ENCODE measurements at places on chromosomes 12 and 14.

GRCh38 chr12:108614639-108615038 lies 16.8 kb upstream of the TMEM119 start:
- no peak for DNase-seq

DNA sequence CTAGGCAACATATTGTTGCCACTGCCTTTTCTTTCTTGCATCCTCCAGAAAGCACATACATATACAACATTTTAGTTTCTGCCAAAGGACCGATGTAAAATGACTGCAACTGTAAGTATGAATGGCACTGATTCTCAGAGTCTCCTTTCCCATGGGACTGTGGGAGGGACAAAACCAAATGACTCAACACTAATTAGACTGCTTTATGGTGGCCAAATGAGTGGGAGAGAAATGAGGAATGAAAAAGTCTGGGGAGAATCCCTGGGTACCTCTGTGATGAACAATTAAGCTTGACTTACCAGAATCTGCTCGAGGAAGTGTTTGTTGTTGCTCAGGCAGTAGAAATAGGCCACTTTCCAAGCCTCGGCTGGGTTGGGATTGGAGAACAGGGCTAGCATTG lies 10.1 kb downstream of the ZFYVE26 start:
- no peak for DNase-seq

DNA sequence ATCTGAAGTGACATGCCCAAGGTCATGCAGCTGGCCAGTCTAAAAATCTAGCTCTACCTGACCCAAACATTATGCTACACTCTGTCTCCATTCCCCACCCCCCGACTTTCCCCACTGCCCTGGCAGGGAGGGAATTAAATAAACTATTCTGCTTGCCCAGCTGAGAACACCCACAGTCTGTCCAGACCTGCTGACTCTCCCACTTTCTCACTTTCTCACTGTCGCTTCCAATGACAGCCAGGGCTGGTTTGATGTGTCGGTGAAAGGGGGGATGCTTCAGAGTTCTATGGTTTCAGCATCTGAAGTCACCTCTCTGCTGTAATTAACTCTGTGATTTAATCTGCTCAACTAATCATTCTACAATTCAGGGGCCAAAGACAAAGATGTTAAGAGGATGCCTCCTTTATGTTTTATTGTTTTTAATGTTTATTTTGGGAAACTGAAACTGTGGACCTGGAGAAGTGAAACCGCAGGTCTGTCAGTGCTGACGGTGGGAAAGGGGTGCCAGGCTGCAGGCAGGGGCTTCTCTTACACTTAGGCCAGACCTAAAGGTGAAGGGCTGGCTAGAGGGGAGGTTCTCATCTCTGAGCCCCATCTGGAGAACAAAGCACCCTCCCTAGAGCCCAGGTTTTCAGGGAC lies 8.1 kb upstream of the MSI1 start:
- no peak for DNase-seq

DNA sequence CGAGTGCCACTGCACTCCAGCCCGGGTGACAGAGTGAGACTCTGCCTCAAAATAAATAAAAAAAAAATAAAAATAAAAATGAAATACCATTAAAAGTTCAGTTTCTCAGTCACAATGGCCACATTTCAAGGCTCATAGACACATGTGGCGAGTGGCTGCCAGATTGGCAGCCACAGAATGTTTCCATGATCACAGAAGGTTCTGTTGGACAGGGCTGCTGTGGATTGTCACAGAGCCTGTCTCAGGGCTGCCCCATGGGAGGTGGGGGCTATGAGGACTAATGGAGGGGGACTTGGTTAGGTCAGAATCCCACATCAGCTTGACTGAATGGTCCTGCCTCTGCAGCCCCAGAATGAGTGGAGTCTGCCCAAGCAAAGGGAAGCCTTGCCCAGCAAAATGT lies 3.8 kb upstream of the PLA2G1B start:
- DNase-seq, result no peak

- no peak for DNase-seq
These were observed 115.2 kb upstream of the RTL1 start for GRCh38 chr14:101018561-101019290.

DNA sequence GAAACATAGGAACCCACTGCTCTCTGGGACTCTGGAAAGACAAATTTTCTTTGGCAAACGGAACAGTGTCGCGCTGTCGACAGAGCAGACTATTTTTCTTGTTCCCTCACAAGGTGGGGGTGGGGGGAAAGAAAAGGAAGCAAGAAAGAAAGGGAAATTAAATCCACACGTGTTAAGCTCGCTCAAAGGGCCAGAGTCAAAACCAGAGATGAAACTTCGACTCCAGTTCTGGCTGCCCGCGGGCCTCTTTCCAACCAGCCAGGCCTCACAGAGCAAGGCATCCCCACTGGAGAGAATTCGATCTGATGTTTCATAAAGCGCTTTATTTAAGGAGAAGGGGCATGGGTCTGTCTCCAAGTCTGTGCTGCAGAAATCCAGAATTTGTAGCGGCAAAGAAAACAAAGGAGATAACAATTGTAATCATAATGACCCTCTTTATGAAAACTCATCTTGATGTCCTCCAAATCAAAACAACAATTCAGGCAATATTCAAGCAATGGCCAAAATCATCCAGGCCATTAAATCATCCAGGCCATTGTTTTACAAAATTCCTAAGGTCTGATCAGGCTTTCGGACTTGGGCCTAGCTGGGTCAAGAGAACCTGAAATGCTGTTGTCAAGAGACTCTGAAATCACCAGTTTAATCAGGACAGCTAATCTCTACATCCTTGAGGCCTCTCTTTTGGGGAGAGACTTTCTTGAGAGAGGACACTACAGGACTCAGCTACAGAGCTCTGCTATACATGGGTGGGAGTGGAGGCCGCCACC lies 5.3 kb upstream of the TBX5 start:
- no peak for DNase-seq

DNA sequence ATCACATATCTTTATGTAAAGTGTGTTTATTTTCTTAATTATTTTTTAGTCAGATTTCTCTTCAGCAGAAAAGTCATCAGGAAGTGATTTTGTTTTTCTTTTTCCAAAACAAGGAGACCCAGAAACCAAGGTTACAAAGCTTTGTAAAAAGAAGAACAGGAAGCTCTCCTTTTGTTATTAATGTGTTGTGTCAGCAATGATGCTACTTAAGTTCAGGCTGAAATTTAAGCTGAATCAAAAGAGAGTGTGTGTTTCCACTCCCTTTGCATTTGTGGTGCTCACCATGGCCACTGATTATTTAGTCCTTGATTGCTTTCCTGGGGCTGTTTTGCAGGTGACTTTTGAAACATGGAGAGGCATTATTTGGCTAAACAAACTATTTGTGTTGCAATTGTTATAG lies 155.3 kb upstream of the ATP2B1 start:
- no peak for DNase-seq

- no peak for DNase-seq
These were observed 267.3 kb downstream of the BCAT1 start for GRCh38 chr12:24681570-24681969.

- DNase-seq, result peak; percentile 68
These were observed 2.2 kb downstream of the DACT1 start for GRCh38 chr14:58639842-58640484.

DNA sequence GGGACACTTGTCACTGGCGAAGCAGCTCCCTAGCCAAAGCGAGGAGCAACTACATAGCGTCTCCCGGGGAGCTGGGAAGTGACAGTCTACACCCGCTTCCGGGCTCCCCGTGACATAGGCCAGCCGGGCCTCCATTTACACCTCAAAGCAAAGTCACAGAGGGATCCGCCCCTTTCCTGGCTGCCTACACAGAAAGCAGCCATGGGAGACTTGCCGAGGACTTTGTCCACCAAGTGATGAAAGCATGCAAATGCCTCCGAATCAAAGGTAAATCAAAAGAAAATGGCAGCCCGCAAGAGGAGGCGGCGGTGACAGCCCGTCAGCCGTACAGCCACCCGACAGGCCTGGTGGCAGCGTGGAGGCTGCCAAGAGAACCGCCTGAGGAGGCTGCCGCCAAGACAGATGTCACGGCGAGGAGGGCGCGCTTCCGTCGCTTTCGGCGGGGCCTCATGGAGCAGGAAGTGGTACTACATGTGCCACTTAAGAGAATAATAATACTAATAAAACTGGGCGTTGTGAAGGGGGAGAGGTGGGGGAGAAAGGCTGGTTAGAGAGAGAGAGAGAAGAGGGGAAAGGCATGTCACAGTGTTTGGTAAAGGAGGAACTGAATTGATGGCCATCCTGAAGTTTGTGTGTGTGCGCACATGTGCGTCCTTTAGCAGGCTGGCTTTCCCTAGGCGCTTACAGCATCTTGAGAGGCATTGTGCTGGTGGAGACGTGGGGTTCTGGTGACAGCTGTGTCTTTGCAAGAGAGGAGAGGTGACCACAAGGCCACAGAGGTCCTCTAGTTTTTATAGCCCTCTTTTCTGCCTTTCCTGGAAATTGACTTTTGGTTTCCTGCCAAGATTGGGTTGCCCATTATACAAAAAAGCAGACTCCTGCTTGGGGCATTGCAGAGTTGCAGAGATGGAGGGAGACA lies 661.7 kb downstream of the VRK1 start:
- DNase-seq, result no peak

- no peak for DNase-seq
These were observed 15.5 kb downstream of the GPR68 start for GRCh38 chr14:91229005-91229382.

DNA sequence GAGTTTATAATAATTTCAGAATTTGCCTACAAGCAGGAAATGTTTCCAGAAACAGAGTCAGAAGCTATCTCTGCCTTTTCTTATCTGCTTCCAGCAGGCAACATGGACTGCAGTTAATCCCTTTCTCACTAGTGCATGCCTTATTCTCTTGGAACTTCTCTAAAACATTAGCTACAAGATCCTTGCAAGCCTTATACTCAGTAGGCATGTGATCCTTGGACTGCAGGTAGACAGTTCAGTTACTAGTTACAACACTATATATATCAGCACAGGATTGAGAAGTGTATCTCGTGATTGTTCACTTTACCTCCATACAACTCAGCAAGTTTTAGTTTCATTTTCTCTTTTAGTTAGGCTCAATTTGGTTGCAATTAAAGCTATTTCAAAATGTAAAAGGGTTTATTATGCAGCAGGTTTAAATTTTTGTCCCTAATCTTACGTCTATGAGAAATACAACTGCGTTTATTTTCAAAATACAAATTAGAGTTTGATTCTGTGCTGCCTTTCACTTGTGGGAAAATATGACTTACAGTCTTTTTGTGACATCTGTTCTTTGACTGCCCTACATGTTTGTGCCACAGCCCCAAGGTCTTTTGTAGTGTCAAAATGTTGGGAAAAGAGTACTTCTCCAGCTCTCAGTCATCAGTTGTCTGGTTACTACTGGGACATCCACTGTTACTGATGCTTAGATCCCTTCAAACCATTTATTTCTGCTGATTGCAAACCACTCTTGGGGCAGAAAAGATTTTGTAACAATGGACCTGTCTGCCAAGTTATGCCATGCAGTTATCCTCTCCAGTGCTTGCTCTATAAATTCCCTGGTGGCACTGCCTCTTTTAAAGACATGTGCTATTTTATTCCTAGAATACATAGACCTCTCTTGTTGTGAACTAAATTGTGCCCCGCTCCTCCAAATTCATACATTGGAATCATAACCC lies 709.0 kb upstream of the FOXG1 start:
- DNase-seq, result no peak

GRCh38 chr12:65756956-65757511 lies 67.2 kb upstream of the HMGA2 start:
- DNase-seq, result no peak

GRCh38 chr14:30162066-30162465 lies 234.4 kb upstream of the PRKD1 start:
- DNase-seq, result no peak

DNA sequence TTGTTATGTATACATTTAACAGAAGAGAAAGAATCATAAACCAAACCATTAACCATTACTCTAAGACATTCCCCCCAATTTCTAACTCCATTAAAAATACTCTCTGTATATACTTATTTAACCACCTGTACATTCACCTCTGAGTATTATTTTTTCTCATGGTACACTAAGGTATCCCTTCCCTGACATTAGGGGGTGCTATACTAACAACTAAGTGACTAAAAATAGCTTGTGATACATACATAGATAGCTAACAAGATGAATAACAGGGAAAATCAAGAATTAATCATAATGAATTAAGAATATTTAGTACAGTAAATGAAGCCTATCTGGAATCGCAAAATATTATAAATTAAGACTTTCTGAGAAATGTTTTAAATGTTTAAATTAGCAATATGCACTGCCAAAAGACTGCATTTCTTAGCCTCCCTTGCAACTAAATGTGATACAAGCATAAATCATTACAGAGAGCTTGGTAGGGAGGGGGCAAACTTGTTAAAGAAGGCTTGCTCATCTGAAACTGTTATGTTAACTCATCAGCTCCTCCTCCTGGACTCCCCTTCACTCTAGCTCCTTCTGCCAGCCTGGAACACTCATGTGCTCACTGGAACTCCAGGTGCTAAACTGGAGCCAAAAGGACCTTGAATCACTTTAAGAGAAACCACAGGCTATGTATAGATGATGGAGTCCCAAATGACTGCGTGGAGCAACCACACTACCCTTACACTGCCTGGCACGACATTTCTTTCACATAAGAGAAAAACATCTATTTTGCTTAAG lies 14.9 kb downstream of the C2CD5 start:
- no peak for DNase-seq

DNA sequence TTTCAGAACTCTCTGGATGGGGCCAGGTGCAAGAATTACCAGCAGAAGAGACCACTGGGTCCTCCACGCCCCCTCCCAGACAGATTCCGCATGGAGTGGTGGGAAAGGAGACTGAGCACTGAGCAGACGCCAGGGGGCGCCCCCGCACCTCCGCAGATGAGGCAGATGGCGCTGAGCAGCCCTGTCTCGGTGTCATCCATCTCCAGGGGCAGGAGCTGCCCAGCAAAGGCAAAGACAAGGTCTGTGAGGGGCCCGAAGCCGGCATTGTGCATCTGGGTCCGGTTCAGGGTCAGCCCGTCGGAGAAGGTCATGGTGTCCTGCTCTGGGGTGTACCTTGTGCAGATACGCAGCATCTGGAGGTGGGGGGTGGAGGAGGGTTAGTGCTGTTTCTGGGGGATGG lies 6.3 kb upstream of the ITGB7 start:
- no peak for DNase-seq

- no peak for DNase-seq
These were observed 1.3 kb downstream of the MRPS35 start for GRCh38 chr12:27711967-27712366.

DNA sequence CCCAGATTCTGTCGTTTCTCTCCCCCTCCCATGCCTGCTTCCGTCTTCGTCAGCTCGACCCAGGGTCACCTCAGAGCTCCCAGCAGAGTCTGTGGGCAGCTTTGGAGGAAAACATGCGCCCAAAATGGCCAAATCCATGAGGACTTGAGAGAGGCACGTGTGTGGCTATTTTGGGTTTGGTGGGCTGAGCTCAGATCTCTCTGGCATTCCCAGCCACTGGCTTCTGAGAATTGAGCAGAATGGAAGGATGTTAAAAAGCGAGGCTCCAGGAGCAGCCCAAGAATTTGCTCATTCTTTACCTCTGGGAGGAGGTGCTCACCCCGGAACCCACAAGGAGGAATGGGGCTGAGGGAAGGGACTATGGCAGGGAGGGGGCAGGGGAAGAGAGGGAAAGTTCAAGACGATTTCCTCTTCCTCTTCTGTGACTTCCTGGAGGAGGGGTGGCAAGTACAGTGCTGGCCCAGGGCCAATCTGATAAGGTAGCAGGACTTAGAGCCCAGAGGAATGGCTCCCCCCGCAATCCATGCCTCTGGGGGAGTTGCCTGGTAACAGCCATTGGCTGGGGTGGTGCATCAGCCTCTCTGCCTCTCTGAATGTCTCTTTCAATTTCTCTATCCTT lies 20.1 kb downstream of the TSPAN9 start:
- peak; percentile 78 for DNase-seq
